ENCODE measurements at places on chromosomes 6 and 20. TPM values are rescaled to one million over a fixed set of nuclear protein-coding genes. Genes with fewer than 3 reads are reported as not detected.

- DNase-seq: no peak
These were observed 11.9 kb downstream of the TULP4 start for GRCh38 chr6:158324136-158324535.

Gene HINT3
- polyA plus RNA-seq: 13.5 TPM

Gene FABP7
- not detected for polyA plus RNA-seq

- DNase-seq: no peak
These were observed 39.9 kb downstream of the JARID2 start for GRCh38 chr6:15285682-15286294.

Gene GGTLC1
- polyA plus RNA-seq: not detected

Gene ZNF311
- 0.29 TPM for polyA plus RNA-seq

DNA sequence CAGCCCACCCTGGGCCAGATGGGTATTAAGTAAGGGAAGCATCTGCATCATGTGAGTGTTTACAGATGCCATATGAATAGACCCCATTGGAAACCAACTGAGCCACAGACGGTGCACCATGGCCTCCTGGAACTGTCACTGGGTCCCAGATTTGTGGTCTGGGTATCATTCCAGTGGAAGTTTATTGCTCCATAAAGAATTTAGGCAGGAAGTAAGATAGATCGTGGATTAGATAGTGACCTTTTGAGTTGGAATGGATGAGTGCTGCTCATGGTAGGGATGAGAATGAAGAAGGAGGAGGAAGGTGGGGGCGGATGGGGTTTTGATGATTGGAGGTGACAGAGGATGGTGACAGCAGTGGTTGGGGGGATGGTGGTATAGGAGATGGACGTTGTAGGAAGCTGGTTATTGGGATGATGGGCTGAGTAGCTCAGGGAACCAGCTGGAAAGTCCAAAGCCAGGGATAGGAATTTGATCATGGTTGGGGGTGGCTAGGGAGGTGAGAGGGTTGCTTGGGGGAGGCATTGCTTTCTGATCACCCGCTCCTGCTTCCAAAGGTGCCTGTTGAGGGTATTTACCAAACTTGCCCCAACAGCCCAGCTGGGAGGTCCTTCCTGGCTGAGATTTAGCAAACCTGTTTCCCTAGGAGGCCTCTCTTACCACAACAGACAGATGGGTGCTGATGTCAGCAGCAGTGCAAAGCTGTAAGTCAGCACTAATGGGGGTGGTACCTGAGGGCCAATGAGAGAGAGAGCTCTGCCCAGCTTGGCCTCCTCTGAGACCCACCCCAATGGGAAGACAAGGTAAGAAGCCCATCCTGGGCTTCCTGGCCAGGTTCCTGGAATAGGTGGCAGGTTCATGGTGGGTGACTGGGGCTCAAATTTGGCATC lies 78.0 kb downstream of the VEGFA start:
- no peak for DNase-seq

DNA sequence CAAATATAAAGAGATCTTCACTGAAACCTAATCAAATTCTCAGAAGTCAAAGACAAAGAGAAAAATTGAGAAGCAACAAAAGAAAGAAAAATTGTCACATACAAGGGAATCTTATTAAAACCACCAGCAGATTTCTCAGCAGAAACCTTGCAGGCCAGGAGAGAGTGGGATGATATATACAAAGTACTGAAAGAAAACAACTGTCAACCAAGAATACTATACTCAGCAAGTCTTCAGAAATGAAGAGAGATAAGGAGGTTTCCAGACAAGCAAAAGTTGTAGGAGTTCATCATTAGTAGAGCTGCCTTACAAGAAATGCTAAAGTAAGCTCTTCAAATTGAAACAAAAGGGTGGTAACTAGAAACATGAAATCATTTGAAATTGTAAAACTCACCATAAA lies 345.6 kb downstream of the MAFB start:
- DNase-seq: no peak

DNA sequence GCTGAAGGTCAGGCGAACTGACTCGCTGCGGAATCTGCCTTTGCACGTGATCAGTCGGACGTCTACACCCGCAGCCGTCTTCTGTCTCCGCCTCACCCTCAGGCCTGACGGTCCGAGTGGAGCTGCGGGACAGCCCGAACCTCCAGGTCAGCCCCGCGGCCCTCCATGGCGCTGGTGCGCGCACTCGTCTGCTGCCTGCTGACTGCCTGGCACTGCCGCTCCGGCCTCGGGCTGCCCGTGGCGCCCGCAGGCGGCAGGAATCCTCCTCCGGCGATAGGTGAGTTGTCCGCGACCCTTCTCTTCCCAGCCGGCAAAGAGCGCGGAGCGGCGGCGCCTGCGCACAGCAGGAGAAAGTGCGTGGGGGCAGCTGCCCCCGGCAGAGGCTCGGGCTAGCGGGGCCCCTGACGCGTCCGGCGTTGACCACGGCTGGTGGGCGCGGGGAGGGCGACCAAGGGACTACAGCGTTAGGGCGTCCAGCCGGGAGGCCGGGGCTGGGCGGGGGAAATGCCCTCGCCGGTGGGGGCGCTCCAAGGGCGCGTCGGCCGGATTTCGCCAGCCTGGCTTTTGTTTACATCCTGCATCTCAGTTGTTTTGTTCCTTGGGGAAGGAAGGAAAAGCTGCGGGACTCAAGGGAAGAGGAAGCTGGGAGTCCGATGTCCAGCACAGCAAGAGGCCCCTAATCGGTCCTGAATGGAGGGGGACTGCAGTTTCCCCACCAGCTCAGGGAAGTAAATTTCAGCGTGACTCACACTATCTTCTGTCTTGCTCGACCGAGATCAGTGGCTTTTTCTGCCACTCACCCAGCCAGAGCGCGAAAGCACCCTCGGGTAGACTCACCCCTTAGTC lies at the start of gene SMPDL3A:
TSS of gene SMPDL3A (plus strand) at position 77 of the 846 bp plus-strand sequence. CDS start at position 166, 89 bp downstream.
- peak; percentile 73 for DNase-seq

Gene HLA-B
- 9.0 TPM for polyA plus RNA-seq

- no peak for DNase-seq
These were observed 55.1 kb downstream of the IL20RA start for GRCh38 chr6:136989571-136990241.

Gene OXT
- not detected for polyA plus RNA-seq

Gene TMEM14A
- polyA plus RNA-seq: 52.7 TPM

- DNase-seq: no peak
These were observed 34.5 kb upstream of the CDKN1A start for GRCh38 chr6:36643977-36644376.

DNA sequence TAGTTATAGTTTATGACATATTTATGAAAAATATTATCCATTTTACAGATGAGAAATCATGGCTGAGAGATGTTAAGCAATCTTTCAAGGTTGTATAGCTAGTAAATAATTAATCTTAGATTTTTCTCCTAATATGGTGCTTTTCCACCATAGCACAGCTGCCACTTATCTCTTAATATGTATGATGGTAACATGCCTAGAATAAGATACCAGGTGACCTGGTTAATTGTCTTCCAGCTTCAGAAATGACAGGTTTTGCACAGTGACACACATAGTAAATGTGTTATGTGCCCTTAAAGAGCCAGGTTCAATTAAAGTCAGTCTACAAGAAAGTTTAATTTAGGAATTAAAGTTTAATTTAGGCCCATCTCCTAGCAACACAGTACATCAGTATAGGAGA lies 14.8 kb downstream of the TUBB2A start:
- no peak for DNase-seq

- DNase-seq: no peak
These were observed 244.3 kb downstream of the NFATC2 start for GRCh38 chr20:51298141-51298749.

- no peak for DNase-seq
These were observed 49.6 kb upstream of the RIPOR2 start for GRCh38 chr6:24985323-24985722.

Gene MYLK4
- polyA plus RNA-seq: 0.14 TPM

Gene IL20RA
- polyA plus RNA-seq: not detected

DNA sequence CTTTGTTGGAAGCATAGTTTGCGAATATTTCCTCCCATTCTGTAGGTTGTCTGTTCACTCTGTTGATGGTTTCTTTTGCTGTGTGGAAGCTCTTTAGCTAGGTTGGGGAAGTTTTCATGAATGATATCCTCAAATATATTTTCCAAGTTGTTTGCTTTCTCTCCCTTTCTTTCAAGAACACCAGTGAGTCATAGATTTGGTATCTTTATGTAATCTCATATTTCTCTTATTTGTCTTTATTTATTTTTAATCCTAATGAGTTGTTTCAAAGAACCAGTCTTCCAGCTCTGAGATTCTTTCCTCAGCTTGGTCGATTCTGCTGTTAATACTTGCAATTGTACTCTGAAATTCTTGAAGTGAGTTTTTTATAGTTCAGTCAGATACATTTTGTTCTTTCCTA lies 628.0 kb upstream of the ID4 start:
- no peak for DNase-seq

GRCh38 chr6:27867945-27868300 lies 44.3 kb downstream of the OR2B2 start:
- DNase-seq: no peak

GRCh38 chr6:159068904-159069578 lies 24.2 kb upstream of the TAGAP start:
- DNase-seq: no peak

GRCh38 chr6:15023448-15023847 lies 222.4 kb upstream of the JARID2 start:
- no peak for DNase-seq

Gene OR2H1
- not detected for polyA plus RNA-seq

- DNase-seq: no peak
These were observed 62.6 kb downstream of the SRC start for GRCh38 chr20:37408302-37409193.

Gene GPR6
- not detected for polyA plus RNA-seq

DNA sequence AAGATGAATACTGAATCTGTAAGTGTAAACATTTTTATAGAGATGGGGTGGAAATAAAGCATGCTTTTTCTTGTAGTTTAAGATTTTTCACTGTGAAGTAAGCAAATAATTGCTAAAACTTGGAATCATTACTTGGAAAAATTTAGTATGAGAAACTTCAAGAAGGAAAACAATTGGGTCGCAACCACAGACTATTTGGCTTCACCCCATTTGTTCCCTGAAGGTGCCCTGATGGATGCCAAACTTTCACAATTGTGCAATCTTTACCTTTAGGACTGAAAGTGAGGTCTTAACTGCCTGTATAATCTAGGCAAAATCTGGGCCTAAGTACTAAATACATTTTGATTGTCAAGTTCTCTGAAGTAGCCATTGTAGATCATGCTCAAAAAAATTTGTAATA lies 330.1 kb downstream of the HDGFL1 start:
- DNase-seq: no peak

DNA sequence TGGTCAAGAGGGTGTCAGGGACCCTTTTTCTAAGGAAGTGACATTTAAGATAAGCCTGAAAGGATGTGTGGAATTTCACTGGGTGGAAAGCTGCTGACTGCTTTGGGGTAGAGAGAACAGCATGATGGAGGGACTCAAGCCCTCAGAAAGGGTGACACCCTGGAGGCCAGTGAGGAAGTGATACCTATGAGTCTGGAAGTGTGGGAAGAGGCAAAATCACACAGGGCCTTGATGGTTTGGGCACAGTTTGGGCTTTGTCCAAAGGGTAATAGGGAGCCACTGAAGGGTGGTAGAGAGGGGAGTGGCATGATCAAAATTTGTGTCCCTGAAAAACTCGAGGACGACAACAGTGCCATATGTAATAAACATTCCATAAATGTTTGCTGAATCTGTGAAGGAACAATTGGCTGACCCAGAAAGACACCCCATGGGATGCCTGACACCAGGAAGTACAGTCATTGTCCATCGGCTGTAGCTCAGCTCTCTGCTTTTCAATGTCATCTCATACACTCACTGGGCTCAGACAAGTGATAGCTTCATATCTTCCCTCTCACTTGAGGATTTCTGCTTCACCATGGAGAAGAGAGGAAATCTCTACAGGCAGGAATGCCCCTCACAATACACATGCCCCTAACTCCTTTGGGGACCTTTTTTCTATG lies 21.3 kb downstream of the CASS4 start:
- DNase-seq: no peak

Gene MAN1A1
- polyA plus RNA-seq: not detected

- DNase-seq: no peak
These were observed 172.4 kb upstream of the PDE10A start for GRCh38 chr6:165835410-165835851.

Gene SLC17A3
- 5.3 TPM for polyA plus RNA-seq

Gene LGSN
- polyA plus RNA-seq: 8.1 TPM

- DNase-seq: no peak
These were observed 293.1 kb upstream of the KCNQ5 start for GRCh38 chr6:72328775-72329174.

DNA sequence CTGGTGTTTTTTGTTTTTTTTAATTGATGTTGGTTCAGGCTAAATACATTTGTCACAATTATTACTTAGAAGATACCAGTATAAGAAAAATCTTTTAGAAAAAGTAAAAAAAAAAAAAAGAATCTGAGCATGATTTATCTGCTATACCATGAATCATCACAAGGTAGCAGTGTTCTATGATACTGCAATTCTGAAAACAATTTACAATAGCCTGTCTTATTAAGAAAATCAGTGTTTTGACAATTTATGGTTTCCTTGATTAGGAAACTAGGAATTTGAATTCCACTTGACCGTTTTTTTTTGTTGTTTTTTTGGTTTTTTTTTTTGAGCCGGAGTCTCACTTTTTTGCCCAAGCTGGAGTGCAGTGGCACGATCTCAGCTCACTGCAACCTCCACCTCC lies 9.3 kb upstream of the MAK start:
- DNase-seq: no peak

GRCh38 chr6:3052481-3053230 lies 15.6 kb upstream of the RIPK1 start:
- no peak for DNase-seq

GRCh38 chr6:78487401-78487800 lies 379.9 kb upstream of the IRAK1BP1 start:
- DNase-seq: no peak

Gene SLC35D3
- polyA plus RNA-seq: not detected

Gene RAB44
- 0.05 TPM for polyA plus RNA-seq

Gene CTNNBL1
- 60.4 TPM for polyA plus RNA-seq

DNA sequence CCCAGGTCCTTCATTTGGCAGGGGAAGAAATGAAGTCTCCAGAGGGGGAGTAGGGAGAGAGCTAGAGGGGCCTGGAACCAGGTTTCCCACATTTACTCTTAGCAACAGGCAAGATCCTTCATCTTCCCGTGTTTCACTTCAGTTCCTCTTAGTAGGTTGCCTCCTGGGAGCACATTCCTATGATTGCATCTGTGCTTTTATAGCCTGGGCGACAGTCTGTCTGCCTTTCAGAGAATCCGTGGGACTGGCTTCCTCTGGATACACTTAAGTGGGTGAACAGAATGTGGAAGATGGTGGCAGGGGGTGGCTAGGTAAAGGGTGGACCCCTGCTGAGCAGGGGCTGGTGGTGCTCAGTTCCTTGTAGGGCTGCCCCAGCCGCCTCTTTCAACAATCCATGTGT lies 33.4 kb downstream of the STK35 start:
- no peak for DNase-seq

- no peak for DNase-seq
These were observed 6.7 kb upstream of the ZFAND3 start for GRCh38 chr6:37812841-37813240.

DNA sequence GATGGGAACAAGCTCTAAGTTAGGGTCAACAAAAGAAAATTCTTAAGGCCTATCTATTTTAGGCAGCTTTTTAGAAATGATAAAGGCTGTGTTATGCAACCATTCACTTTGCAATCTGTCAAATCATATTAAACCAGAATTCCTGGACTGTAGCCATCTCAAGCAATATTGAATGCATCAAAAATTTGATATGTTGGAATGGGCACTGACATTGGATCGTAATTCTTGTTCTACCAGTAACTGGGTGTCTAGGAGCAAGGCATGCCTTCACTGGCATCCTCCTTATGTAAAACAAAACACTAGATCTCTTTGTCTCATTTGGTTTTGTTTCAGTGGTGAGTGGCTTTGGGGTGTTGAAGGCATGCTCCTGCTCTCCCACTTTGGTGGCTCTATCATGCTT lies 145.6 kb downstream of the JARID2 start:
- DNase-seq: no peak

Gene IRF4
- 0.03 TPM for polyA plus RNA-seq

- no peak for DNase-seq
These were observed 665.2 kb downstream of the DOK5 start for GRCh38 chr20:55140631-55141030.
